NCI-H510A treated with DMSO at 0.1 percent for 48 hours (cell line): ENCODE measurements at places on chromosomes 6 and 20.
A peak's percentile ranks its signal among the peaks of the same experiment; 100 is the strongest.

- DNase-seq = no peak
These were observed 150.5 kb downstream of the SLC16A10 start for GRCh38 chr6:111237852-111238251.

DNA sequence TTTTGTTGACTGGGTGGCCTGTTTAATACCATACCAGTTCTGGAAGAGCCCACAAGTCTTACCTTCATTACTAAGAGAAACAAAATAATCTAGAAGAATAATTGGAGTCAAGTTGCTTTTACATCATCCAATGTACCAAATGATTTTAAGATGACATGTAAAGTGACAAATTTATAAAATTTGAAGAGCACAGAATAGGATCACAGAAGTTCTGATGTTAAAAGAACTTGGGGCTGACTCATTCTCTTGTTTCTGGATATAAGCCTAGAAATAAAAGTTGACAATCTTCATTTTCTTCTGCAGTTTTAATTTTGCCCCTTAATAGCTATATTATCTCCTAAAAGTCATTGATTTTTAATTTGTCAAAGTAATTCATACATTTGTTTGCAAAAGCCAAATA lies 317.5 kb upstream of the MARCKS start:
- DNase-seq = no peak

GRCh38 chr6:4209196-4209595 lies 73.8 kb upstream of the ECI2 start:
- no peak for DNase-seq

DNA sequence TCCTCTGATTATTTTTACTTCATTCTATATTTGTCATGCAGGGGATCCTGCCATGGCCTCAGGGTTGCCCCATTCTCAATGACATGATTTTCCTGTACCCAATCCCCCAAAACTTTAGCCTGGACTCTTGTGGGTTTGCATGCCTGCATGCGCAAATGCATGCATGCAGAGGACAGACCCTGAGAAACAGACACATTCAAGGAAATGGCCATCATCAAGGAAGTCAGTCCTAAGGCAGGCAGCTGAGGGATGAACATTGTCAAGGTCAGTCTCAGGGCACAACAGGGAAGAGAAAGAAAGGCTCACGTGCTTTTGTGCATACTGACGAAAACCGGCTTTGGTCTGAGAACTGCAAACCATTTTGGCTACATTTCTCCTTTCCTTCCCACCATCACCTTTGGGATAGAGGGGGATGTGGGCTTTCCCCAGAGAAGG lies 13.1 kb downstream of the NEDD9 start:
- no peak for DNase-seq

GRCh38 chr6:105320271-105320670 lies 82.6 kb downstream of the PREP start:
- DNase-seq = no peak

DNA sequence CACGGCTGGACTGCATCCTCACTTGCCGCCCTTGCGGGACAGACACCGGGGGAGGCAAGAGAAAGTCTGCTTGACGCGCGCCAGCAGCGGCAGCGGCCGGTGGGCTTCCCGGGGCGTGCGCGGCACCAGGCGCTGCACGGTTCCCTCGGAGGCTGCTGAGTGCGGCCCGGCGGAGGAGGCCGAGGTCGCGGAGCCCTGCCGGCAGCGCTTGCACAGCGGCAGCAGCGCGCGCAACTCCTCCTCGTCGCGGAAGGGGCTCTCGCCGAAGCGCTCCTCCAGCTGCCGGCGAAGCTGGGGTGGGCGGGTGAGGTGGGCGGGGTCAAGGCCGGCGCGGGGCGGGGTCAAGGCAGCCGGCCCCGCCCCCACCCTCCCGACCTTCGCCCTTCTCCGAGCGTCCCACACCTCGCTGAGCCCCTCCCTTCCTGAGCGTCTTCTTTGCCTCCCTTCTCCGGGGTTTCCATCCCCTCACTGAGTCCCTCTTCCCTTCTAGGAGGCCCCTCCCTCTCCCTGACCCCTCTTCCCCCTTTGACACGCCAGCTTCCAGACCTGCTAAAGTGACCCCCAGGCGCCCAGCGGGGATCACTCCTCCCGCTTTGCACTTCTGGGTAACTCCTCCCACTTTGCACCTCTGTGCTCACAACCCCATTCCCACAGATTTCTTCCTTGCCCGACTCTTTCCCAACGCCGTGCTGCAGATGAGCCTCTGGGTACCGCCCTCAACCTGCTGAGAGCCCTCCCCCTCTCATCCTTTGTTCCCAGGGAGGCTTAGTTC lies 8.8 kb downstream of the DUSP15 start:
- peak; percentile 76 for DNase-seq

- DNase-seq = no peak
These were observed 58.5 kb upstream of the ATXN1 start for GRCh38 chr6:16819752-16820151.
